HL-60 (cell line): ENCODE measurements at places on chromosomes 6 and 20.
A peak's percentile ranks its signal among the peaks of the same experiment; 100 is the strongest.

DNA sequence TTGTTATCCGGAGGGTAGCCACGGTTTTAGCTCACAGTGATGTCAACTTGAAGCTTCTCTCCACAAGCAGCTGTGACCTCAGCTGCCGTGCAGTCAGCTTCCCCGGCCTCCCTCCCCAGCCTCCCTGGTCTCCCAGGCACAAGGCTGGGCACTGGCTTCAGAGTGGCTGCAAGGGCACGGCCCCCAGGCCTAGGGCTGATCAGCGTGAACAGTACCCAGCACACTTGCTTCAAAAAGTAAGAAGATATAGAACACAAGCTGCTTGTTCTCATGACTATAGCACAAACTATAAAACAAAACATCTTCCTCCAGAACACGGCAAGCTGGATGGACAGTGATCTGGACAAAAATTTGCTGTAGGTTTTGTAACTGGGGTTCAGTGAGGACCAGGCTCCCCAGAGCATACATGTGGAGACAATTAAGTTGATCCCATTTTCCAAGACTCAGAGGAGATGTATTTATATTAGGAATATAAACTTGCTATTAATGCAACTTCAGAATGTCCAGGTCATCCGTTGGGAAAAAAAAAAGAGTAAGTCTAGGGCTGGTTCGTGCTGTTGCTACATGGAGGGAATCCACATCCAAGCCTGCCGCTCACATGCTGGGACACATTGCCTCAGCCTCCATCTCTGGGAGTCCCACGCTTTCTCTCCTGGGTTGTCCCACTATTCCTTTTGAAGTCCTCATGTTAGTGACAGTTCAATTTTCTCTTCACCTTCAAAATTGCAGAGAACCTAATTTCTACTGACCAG lies 199.4 kb upstream of the THBS2 start:
- no peak for DNase-seq

GRCh38 chr20:13934992-13935894 lies 55.2 kb downstream of the SEL1L2 start:
- DNase-seq: no peak

DNA sequence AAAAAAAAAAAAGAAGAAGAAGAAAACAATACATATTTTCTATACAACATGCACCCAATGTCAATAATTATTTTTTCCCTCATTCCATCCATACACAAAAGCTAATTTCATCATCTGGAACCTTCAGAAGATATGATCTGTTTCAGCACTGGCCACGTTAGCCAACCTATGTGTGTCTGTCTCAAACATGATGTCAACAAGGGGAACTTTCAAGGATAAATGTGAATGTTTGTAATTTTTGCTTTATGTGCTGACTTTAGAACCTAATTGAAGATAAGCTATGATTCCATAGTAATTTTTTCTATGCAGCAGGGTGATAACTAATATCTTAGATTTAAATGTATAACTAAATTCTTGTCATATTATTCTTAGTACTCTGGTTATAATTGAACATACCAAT lies 37.9 kb downstream of the IPCEF1 start:
- no peak for DNase-seq

GRCh38 chr20:37235065-37235464 lies 26.5 kb downstream of the GHRH start:
- DNase-seq: no peak

DNA sequence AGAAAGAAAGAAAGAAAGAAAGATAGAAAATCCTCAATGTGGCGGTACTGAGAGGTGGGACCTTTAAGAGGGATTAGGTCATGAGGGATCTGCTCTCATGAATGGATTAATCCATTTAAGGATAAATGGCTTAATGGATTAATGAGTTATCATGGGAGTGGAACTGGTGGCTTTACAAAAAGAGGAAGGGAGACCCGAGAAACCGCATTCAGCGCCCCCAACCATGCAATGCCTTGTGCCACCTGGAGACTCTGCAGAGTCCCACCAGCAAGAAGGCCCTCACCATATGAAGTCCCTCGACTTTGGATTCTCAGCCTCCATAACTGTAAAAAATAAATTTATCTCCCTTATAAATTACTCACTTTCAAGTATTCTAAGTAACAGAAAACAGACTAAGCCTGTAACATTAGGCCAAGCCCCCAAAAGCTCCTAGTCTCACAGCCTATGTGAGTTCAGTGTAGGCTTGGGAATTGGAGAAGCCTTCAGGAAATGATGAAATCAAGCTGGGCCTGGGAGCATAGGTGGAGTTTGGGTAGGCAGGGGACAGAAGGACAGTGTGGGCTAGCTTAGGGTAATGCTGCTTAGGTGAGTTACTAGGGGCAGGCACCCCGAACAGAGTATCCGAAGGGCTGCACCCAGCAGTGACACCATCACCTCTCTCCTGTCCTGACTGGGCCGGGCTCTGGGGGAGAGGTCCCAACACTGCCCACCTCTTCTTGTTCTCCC lies 36.2 kb upstream of the RNF24 start:
- DNase-seq: no peak

GRCh38 chr20:8432435-8433148 lies 300.5 kb downstream of the PLCB1 start:
- DNase-seq: no peak

DNA sequence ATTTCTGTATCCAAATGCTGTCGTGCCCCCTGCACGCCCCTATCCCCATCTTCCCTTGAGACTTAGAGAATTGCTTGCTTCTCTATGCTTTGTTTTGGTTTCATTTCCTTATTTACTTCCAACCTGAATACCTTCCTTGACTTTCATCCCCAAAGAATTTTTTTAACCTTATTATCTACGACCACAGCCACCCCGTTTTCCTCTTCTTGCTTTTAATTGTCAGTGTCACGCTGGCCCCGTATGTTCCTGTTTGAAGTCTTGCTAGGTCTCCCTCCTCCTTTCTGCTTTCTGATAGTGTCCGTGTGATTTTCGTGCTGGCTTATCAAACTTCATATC lies 40.1 kb downstream of the RNF217 start:
- no peak for DNase-seq

DNA sequence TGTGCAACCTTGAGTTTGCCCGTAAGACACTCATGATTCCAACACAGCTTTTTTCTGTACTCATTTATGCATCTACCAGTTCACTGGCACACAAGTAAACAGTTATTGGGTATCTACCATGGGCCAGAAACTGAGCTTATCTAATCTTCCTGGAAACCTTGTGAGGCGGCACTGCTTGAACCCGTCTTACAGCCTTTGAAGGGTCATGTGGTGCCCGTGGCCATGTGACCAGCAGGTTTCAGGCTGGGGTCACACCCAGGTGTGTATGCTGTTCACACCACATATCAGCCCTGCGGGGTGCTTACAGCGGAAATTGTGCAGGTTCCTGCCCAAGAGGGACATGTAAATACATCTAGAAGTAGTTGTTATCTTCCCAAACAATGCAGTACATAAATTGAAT lies 6.1 kb downstream of the THBD start:
- DNase-seq: no peak

DNA sequence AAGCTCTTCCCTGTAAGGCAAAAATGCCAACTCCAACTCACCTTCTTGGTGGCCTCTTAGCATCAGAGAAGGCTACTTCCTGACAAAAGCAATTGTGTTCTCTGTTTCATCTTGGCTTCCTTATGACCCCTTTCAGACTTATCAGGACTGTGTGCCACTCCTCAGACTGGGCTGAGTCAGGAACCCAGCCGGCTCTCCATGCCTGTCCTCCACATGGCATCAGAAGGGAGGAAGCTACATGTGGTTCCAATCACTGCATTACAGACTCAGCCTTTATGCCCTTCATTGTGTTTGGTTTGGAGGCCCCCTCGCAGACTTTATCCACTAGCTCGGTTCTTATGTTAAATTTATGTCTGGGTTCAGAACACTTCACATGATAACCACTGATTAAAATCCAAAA lies 142.5 kb downstream of the SLC24A3 start:
- DNase-seq: no peak

DNA sequence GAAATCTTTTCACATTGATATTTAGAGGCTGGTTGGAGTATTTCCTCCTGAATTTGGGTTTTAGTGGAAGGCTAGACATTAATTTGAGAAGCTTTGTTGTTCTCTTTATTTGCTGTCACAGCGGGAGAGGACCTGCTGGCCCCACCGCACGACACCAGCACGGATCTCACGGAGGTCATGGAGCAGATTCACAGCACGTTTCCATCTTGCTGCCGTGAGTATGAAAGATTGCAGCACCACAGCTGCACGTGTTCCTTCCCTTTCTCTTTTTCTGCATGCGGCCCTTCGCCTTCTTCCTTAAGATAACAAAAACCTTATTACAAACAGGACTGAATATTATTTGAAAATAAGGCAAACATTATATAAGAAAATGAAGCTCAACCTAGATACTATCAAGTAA lies 555.5 kb downstream of the UTRN start:
- no peak for DNase-seq

DNA sequence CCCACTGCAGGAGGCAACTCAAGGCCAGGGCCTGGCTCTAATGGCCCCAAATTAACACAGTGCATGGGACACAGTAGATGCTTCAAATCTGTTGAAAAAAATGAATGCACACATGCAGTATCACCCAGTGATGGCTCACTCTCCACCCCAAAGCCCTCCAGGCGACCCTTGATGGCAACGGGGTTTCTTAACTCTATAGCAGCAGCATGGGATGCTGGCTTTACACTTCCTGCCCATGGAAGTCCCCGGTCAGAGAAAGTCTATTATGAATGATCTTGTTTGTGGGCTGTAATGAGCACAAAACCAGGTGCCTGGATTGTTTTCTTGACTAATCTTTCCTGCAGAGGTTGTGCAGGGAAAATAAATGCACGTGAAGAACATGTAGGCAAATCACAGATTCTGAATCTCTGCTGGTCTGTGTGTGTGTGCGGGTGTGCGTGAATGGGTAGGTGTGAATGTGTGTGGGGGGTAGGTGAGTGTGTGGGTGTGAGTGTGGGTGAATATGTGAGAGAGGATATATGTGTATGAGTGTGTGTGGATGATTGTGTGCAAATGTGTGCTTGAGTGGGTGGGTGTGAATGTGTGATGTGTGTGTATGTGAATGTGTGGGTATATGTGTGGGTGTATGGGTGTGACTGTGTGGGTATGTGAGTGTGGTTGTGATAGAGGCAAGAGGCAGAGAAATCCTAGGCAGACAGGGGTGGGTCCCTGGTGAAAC lies 60.1 kb upstream of the MLN start:
- no peak for DNase-seq

GRCh38 chr20:49880177-49880576 lies 35.2 kb downstream of the SPATA2 start:
- no peak for DNase-seq

DNA sequence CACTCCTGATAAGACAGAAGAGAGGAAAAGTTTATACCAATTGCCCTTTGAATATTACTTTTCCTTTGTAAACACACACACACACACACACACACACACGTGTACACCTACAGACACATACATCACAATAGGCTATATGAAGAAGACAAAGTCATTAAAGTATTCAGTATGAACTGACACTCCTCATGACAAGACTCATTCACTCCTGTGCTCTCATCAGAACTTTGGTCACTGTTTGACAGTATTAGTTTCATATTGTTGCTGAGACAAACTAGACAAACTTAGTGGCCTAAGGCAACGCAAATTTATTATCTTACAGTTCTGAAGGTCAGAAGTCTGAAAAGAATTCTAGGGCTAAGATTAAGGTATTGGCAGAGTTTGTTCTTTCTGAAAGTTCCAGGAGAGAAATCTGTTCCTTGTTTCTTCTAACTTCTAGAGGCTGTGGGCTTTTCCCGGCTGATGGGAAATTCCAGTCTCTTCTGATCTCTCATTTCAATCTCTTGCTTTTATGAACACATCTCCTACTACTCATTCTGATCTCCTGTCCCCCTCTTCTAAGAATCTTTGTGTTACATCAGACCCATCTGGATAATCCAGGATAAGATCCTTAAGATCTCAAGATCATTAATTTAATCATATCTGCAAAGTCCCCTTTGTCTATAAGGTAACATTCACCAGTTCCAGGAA lies 171.3 kb downstream of the HACE1 start:
- DNase-seq: no peak

DNA sequence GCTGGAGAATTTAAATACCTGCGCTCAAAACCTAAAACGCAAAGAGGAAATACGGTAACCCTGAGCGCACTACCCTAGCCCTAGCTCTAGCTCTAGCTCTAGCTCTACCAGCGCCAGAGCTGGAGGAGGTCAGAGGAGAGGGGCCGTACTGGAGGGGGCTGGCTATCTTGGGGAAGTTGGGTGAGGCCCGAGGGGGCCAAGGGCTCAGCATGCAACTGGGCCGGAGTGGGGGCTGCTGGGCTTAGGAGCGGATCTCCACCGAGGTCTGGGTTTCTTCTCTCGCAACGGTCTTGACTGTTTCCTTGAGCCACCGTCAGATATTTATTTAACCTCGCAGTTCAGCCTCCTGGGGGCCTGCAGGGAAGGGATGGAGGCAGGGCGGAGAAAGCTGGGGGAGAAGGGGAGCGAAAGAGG lies 91.0 kb downstream of the NCR2 start:
- peak; percentile 13 for DNase-seq

DNA sequence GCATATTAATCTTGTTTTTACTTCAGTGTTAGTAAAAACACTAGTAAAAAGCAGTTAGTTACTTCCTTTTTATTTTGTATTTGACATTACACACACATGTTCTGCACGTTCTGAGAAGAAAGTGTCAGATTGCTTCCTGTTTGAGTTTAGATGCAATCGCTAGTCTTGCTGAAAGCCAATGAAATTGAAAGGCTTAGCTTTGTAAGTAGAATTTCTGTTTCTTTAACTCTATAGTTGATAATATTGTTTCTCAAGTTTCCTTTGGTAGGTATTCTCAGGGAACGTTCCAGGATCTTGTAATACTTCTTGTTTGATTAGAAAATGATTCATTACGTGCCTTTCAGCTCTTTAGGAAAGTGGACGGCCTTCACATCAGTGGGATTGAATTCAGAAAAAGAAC lies 55.0 kb downstream of the CDKAL1 start:
- DNase-seq: peak; percentile 12

DNA sequence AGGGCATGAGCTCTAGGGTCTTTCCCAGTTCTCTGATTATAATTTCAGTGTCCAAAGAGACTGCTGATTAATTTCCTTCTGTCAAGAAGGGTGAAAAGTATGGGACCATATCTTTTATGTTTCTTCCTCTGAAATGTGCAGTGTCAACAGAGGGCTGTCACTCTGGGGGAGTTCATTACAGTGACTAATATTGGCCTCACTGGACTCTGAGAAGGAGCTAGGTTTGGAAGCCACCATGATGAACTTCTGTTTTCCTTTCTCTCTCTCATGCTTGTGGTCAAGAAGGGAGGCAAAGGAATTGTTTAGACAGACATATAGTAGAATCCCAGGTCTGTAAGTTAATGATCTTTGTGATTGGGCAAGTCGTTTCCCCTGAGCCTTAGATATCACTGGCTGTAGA lies 41.8 kb upstream of the BMP6 start:
- no peak for DNase-seq
